Stomach (tissue), 19 donors: ENCODE measurements at places on chromosomes 2 and 18. TPM values are rescaled to one million over a fixed set of nuclear protein-coding genes. Genes with fewer than 3 reads are reported as not detected.

DNA sequence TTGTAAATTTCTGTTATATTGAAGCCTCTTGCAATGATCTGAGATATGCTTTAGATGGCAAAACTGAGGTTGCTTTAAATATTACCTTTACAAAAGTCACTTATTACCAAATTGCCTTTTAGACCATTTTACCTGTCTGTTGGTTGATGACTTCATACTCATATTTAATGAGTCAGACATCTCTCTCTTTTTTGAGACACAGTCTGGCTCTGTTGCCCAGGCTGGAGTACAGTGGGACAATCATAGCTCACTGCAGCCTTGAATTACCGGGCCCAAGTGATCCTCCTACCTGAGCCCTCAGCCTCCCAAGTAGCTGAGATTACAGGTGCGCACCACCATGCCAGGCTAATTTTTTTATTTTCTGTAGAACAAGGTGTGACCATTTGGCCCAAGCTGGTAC is 11.5 kb upstream of the PPP4R3B start:
- DNase-seq: no peak

DNA sequence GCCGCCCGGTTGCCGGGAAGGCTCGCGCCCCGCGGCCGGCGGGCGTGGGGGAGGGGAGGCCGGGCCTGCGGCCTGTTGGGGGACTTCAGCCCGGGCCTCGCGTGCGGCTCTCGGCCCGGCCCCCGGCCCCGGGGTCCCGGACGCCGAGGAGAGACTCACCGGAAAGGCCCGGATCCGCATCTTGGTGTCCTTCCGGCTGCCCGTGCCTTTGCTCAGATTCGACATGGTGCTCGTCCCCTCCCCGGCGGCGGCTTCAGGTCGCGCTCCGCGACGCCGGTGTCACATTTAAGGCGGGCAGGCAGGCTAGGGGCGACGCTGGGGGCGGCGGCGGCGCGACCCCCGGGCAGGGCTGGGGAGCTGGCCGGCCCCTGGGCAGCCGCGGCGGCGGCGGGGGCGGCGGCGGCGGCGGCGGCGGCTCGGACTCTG is 365 bp downstream of the CUL3 start:
- DNase-seq: peak; percentile 49

- DNase-seq: no peak
Observed at GRCh38 chr2:201413143-201413542, 38.1 kb downstream of the TRAK2 start.

- no peak for DNase-seq
Observed at GRCh38 chr2:16118611-16119590, 178.6 kb downstream of the MYCN start.

- no peak for DNase-seq
Observed at GRCh38 chr2:60379216-60379615, 174.2 kb downstream of the BCL11A start.

- DNase-seq: no peak
Observed at GRCh38 chr2:126752876-126753275, 96.9 kb downstream of the GYPC start.

DNA sequence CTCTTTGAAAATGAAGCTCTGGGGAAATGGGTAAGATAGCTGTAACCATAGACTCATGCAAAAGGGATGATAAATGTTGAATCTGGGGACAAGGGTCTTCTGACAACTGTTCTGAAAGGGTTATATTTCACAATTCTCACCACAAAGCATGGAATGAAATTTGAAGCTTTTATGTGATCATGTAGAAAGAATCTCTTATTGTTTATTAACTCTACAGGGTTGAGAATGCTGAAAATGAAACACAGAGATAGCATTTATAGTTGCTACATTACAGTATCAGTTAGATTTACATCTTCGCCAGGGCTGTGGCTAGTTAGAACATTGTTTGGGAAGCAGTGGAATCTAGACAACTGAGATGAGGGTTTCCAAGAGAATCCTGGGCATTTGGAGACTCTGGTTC is 97.4 kb upstream of the LHCGR start:
- no peak for DNase-seq

GRCh38 chr2:136118819-136119716 is 1.1 kb upstream of the CXCR4 start:
- DNase-seq: peak; percentile 82

- no peak for DNase-seq
Observed at GRCh38 chr18:60466677-60467076, 94.1 kb upstream of the MC4R start.

Gene METTL8
- total RNA-seq: 42.9 TPM

- no peak for DNase-seq
Observed at GRCh38 chr2:44371445-44371844, 9.7 kb downstream of the CAMKMT start.

GRCh38 chr2:160292225-160292624 is 92.2 kb upstream of the ITGB6 start:
- no peak for DNase-seq
